Upper lobe of right lung (tissue), 1 donor: ENCODE measurements at places on chromosomes 12 and 14. TPM values are rescaled to one million over a fixed set of nuclear protein-coding genes. Genes with fewer than 3 reads are reported as not detected.

GRCh38 chr12:38911611-38912010 is 6.2 kb upstream of the CPNE8 start:
- no peaks in the 10 kb centered on the region for H3K4me1 ChIP-seq
- H3K27me3 ChIP-seq, result no peaks in the 10 kb centered on the region
- no peaks in the 10 kb centered on the region for H3K36me3 ChIP-seq
- DNase-seq, result no peak
- H3K27ac ChIP-seq, result no peak overlapping the region

DNA sequence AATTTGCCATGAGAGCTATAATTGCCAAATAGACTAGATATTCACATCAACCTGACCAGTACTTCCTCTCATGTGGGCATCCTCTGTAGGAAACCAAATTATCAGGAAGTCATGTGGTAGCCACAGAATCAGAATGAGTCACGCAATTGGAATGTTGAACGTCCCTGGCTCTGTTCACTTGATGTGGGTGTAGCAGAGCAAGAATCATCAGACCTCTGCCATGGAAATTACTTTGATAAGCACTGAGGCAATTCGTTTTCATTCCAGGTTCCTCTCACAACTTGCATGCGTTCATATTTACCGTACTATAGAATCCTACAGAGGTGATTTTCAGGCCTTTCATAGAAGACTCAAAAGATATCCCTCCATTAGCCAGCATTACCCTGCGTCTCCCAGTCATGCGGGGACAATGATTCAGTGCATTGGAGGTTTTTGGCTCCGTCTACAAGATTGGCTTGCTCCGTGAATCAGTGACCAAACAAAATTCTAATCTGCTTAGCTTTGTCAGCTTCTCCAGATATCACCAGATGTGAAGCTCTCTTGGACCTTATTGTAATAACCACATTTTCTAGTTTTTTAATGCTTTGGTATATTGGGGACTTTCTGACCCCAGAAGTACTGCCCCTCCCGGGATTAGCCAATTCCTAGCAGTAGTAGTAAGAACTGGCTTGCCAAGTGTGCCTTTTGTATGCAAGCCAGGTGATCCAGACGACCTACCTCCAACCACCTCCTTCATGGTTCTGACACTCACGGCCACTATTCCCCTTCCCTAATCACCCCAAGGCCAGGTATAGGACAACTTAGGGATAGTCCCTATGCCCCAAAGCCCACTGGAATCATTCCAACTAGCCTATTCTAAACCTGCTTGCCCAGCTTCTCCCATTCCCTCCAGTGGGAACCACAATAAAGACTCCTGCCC is 133.4 kb downstream of the KICS2 start:
- no peak overlapping the region for H3K4me3 ChIP-seq
- H3K27ac ChIP-seq, result peak overlapping the region; percentile 71
- no peaks in the 10 kb centered on the region for H3K27me3 ChIP-seq
- H3K4me1 ChIP-seq, result peaks cover 29% of the 10 kb centered on the region

- no peaks in the 10 kb centered on the region for H3K36me3 ChIP-seq
- DNase-seq, result no peak
- peaks cover 18% of the 10 kb centered on the region for H3K4me1 ChIP-seq
- peak overlapping the region; percentile 11 for H3K4me3 ChIP-seq
- H3K27ac ChIP-seq, result peak overlapping the region; percentile 59
Measured at GRCh38 chr12:110224379-110225304, 56.4 kb upstream of the ATP2A2 start.

GRCh38 chr14:26835979-26836570 is 238.2 kb upstream of the NOVA1 start:
- DNase-seq, result no peak
- no peak overlapping the region for H3K4me3 ChIP-seq
- no peaks in the 10 kb centered on the region for H3K36me3 ChIP-seq
- no peaks in the 10 kb centered on the region for H3K4me1 ChIP-seq
- no peak overlapping the region for H3K27ac ChIP-seq
- no peaks in the 10 kb centered on the region for H3K27me3 ChIP-seq

GRCh38 chr14:26984311-26985177 is 386.7 kb upstream of the NOVA1 start:
- no peaks in the 10 kb centered on the region for H3K36me3 ChIP-seq
- H3K4me1 ChIP-seq, result no peaks in the 10 kb centered on the region
- H3K27ac ChIP-seq, result no peak overlapping the region
- no peak overlapping the region for H3K4me3 ChIP-seq
- no peak for DNase-seq

GRCh38 chr12:2277492-2278155 is 224.8 kb downstream of the CACNA1C start:
- H3K4me1 ChIP-seq, result peaks cover 4% of the 10 kb centered on the region
- H3K4me3 ChIP-seq, result no peak overlapping the region
- H3K27me3 ChIP-seq, result no peaks in the 10 kb centered on the region
- H3K36me3 ChIP-seq, result no peaks in the 10 kb centered on the region

- no peak overlapping the region for H3K4me3 ChIP-seq
- no peak for DNase-seq
- H3K27me3 ChIP-seq, result no peaks in the 10 kb centered on the region
- H3K36me3 ChIP-seq, result no peaks in the 10 kb centered on the region
- peaks cover 61% of the 10 kb centered on the region for H3K4me1 ChIP-seq
Measured at GRCh38 chr14:55120571-55121495, 8.2 kb upstream of the LGALS3 start.

- DNase-seq, result no peak
- peaks cover 27% of the 10 kb centered on the region for H3K4me1 ChIP-seq
- no peak overlapping the region for H3K27ac ChIP-seq
- H3K27me3 ChIP-seq, result no peaks in the 10 kb centered on the region
Measured at GRCh38 chr14:74879427-74880182, 2.1 kb upstream of the DLST start.

DNA sequence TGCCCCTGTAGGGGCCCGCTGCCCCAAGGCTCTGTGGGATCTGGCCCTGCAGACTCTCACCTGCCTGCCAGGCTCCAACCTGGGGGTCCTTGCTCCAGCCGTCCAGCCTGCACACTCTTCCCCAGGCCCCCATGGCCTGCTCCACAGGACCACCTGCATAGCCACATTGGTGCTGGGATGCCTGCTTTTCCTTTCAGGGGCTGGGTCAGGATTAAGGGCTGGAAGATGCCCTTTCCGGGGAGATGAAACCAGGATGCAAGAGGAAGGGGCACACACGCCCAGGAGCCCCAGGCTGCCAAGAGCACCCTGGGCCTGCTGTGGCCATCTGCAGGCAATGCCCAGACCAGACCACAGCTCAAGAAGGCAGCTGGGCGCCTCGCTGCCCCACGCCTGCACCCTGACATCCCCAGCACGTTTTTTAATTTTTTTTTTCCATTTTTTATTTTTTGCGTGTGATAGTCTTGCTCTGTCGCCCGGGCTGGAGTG is 15.0 kb downstream of the BAG5 start:
- no peaks in the 10 kb centered on the region for H3K27me3 ChIP-seq
- peaks cover 41% of the 10 kb centered on the region for H3K4me1 ChIP-seq
- H3K27ac ChIP-seq, result no peak overlapping the region

DNA sequence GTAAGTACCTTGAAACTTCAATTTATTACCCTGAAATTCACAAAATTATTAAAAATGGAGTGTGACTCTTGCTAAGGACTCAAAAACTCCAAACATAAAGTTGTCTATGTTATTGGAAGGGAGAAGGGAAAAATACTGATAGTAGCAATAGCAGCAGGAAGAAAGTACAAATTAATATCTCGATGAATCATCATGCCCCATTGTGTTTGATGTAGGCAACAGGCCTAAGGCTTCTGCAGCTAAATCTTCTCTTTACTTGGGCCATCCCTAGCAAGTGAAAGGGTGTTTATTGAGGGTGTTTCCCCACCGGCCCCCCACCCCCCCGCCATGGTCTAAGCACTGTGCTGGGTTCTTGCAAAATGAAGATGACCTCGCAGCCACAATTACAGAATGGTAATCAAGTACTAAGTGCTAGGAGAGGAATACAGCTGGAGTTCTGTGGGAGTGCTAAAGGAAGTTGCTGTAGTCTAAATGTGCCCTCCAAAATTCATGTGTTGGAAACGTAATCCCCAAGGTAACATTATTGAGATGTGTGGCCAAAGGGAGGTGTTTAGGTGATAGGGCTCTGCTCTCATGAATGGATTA is 76.5 kb downstream of the SNAPC1 start:
- no peak for DNase-seq
- no peaks in the 10 kb centered on the region for H3K36me3 ChIP-seq
- H3K4me3 ChIP-seq, result no peak overlapping the region

Gene KRT79
- total RNA-seq, result 5.4 TPM

Gene LIN7A
- total RNA-seq, result 18.9 TPM

Gene GPR65
- 7.7 TPM for total RNA-seq

Gene RDH16
- total RNA-seq, result 0.32 TPM

Gene KRT73
- total RNA-seq, result 0.52 TPM

Gene LRFN5
- 1.0 TPM for total RNA-seq
